ENCODE measurements at places on chromosomes 5 and 9. TPM values are rescaled to one million over a fixed set of nuclear protein-coding genes. Genes with fewer than 3 reads are reported as not detected.

DNA sequence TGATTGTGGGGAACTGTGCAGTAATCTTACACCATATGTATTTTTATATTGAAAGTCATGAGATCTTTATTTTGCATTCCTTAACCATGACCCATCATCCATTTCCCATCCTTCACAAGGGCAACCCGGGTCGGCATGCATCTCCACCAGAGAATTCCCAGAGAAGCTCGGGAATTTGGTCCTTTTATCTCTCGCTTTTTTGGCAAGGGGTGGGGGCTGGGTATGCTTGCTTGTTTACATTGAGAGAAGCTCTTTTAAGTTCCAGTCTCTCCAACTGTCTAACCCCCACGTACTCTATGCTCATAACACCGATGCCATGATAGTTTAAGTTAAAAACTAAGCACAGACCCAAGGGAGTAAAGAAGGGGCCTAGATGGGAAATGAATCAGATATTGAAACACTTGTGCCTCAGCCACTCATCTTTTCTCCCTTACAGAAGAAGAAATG, 109.9 kb upstream of the NFIB start:
- DNase-seq: no peak

DNA sequence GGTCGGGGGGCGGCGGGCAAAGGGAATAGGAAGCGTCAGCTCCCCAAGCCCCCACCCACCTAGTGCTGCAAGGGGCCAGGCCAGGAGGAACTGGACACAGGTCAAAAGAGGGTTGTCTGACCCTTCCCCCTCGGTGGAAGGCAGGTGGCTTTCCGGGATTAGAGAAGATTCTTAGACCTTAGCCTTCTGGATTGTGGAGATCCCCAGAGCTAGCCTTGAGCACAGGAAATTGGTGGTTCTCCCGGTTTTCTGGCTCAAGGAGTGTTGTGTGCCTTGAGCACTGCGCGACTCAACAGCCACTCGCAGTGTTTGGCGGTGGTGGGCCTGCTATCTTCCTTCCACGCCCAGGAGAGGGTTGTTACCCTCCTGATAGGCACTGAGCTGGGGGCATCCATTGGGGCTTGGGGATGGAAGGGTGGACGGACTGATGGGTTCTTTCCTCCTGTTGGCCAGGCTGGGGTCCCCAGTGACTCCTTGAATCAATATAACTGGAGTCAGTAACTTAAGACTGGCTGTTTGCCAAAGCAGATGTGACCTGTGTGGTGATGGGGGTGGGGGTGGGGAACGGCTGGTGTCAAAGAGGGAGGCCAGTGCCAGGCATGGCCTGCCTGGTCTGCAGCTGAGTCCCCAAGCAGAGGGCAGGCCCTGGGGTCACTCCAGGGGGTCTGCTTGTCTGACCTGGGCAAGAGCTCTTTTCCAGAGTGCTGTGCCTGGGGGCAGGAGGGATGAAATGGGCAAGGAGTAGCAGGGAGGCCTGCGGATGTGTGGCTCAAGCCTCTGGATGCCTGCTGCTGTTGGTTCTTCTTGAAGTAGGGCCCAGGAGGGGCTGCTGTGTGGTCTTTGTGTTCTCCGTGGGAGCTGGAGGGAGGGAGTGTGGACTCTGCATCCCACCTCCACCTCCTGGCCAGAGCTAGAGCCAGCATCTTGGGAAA, 2.1 kb downstream of the FGF18 start:
- no peak for DNase-seq

- DNase-seq: no peak
Measured at GRCh38 chr5:17192191-17192590, 25.2 kb upstream of the BASP1 start.

DNA sequence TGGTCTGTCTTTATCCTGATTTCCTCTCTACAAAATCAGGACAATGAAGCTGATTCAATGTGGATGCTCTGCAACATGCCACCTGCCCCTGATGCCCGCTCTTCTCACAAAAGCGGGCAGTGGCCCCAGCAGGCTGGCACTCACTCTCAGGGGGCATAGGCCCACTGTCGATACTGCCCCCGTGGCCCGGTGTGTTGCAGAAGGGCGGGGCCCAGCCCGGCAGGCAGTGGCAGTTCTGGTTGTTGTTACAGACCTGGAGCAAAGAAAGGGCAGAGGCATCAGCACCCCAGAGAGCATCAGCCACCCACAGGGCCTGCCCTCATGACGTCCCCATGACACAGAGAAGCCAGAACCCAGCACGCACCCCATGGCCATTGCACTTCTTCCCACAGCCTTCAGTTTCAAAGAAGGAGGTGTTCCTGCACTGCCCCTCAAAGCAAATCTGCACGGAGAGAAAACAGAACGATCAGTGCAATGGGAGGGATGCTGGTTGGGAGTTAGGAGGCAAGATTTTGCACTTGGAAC, 31.5 kb downstream of the NIPAL4 start:
- DNase-seq: peak; percentile 62

GRCh38 chr9:21761309-21761901, 41.0 kb upstream of the MTAP start:
- DNase-seq: no peak

DNA sequence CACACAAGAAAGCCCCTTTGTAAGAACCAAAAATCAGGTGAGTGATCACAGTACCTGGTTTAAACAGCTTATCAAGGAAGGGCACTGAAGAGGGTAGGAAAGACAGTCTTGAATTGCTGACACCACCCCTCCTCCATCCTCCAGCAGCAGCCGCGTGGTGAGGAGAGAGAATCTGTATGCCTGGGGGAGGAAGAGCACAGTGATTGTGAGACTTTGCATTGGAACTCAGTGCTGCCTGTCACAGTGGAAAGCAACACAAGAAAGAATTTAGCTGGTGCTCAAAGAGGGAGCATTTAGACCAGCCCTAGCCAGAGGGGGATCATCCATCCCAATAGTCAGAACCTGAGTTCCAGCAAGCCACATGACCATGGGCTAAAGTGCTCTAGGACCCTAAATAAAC, 11.6 kb upstream of the STX17 start:
- DNase-seq: no peak

- no peak for DNase-seq
Measured at GRCh38 chr9:71681708-71682272, 86.5 kb downstream of the CEMIP2 start.

DNA sequence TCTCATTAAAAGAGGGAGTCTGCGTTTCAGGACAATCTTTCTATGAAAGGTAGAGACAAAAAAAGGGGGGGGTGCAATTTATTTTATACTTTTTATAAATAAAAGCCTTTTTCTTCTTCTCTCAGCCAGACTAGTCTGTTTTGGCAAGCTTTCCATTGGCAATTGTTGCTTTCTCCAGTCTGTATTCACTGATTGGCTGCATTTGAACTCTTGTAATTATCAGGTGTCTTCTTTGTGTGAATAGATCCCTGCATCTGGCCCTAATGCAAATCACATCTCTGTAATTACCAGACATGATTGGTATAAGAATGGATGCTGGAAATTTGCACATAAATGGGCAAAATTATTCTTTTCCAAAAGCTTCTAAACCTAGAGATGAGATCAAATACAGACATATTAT, 7.6 kb upstream of the EQTN start:
- DNase-seq: no peak

GRCh38 chr5:17019324-17019723, 83.2 kb upstream of the MYO10 start:
- no peak for DNase-seq

DNA sequence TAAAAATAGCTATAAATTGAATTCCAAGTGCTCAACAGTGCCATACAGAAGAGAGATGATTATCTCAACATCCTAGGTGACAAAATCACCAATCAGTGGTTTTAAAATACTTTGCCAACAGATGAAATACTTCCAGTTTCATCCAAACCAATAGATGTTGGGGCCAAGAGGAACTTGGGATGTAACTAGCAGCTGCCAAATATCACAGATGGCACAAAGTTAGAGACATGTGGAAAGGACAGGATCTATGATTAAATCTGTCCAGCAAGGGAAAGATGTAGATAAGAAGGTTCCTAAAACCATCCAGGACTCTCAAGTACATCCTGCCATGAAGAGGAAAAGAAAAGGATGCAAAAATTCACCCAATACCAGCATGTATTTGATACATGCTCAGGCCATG, 23.8 kb downstream of the TRPM3 start:
- no peak for DNase-seq

- DNase-seq: no peak
Measured at GRCh38 chr9:128555180-128555721, 2.9 kb downstream of the SPTAN1 start.

GRCh38 chr5:119074419-119074818, 3.5 kb downstream of the DMXL1 start:
- no peak for DNase-seq

GRCh38 chr5:96790961-96791504, 16.7 kb downstream of the ERAP1 start:
- DNase-seq: no peak

DNA sequence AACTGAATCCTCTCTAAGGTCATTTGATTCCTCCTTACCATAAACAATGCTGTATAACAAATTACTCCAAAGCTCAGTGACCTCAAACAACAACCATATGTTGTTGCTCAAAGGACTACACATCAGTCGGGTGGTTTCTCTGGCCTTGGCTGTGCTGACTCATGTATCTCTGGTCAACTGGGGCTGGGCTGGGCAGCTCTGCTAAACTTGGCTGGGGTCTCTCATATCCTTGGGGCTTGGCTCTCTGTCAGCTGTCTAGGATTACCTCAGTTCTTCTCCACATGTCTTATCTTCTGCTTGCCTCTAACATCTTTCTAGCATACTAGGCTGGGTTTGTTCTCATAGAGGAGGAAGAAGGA, 86.4 kb downstream of the GALNT10 start:
- peak; percentile 91 for DNase-seq

GRCh38 chr5:119873611-119874010, 244.3 kb downstream of the FAM170A start:
- DNase-seq: no peak

GRCh38 chr9:115808695-115809094, 344.9 kb upstream of the PAPPA start:
- no peak for DNase-seq

DNA sequence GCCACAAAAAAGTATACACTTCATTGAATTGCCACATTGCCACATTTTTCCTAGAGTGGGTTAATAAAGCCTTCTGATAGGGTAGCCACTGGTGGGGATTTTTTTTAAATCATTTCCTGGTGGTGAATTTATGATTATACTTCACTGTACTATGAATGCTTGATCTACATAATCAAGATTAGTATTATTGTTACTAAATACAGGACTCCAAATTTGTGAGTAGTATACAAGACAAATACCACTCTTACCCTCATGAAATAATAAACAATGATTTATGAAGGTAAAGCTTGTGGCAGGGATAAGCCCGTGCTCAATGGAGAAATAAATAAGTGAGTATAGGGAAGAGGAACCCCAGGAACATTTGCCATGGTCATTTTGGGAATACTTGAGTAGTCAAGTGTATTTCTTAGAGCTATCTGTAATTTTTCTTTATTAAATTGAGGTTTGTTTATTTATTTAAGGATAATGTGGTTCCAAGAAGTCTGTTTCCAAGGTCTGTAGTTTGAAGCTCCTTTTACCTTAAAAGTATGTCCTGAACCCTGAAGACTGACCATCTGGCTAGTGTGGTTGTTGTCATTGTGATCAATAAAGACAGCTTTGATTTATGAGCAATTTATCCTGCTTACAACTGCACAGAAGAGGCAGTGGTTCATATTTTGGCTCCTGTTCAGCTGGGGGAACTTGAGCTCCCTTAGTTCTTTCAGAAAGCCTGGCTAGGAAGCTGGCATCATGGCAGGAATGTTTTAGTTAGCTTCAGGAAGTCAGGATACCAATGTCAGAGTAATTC, 118.6 kb downstream of the ZSWIM6 start:
- DNase-seq: no peak

DNA sequence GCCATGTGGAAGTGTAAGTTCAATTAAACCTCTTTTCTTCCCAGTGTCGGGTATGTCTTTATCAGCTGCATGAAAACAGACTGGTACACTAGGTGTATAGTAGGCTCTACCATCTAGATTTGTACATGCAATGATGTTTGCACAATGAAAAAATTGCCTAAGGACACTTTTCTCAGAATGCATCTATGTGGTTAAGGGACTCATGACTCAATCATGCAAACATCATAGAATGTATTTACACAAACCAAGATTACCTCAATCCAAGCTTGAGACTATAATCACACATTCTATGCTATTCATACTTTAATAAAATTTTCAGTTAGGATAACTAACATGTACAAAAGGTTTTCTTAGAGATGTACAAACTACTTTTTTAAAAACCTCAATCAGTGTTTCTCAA, 1164.5 kb downstream of the CDH12 start:
- DNase-seq: no peak

DNA sequence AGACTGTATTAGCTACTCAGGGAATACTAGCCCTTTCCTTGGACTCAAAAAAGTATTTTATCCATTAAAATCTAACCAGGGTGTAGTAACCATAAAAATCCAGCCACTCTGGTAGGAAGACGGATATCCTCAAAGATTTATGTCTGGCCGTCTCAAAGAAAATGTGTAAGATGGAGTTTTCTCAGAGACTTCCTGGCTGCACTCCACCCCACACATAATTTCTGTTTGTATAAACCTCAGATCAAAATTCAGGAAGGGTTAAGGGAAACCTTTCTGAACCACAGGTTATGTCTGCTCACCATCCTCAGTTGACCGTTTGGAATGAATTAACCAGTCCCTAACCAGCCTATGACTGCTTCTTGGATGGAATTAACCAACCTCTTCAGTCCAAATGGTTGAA, 13.8 kb upstream of the SMIM23 start:
- no peak for DNase-seq

- no peak for DNase-seq
Measured at GRCh38 chr5:96517295-96517694, 84.2 kb upstream of the PCSK1 start.

GRCh38 chr9:131851414-131851813, 111.5 kb upstream of the RAPGEF1 start:
- DNase-seq: no peak

DNA sequence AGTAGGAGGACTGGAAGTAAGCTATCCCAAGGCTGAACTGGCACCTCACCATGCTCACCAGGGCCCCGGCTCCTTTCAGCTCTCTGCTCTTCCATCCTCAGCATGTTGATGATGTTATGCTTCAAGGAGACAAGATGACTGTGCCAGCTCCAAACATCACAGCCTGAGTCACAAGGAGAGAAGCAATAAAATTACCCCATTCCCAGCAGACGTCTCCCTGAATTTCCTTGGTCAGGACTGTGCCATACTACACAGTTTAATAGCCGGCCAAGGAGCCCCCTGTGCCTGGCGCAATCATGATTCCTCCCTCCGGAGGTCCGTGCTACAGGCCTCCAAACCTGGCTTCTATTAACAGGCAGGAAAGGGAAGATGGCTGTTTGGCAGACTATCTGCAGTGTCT, 51.2 kb upstream of the ROR2 start:
- DNase-seq: no peak

Gene TAF11L5
- total RNA-seq: not detected

Gene AIF1L
- total RNA-seq: 5.0 TPM

Gene ZNF879
- total RNA-seq: 2.8 TPM

Gene PTAR1
- total RNA-seq: 72.8 TPM

Gene CDX1
- not detected for total RNA-seq

Gene OCLN
- 1.6 TPM for total RNA-seq

Gene PCDH1
- 8.6 TPM for total RNA-seq

Gene OSTF1
- 11.0 TPM for total RNA-seq

Gene SLC36A2
- not detected for total RNA-seq

Gene C9orf72
- total RNA-seq: 28.0 TPM

Gene ZNG1C
- 21.6 TPM for total RNA-seq

All from sigmoid colon (tissue), 7 donors.